Tibial nerve (tissue), 4 donors: ENCODE measurements at places on chromosomes 12 and 14. TPM values are rescaled to one million over a fixed set of nuclear protein-coding genes. Genes with fewer than 3 reads are reported as not detected.

GRCh38 chr12:69046920-69047319 lies 113.9 kb upstream of the CPM start:
- no peak for DNase-seq

DNA sequence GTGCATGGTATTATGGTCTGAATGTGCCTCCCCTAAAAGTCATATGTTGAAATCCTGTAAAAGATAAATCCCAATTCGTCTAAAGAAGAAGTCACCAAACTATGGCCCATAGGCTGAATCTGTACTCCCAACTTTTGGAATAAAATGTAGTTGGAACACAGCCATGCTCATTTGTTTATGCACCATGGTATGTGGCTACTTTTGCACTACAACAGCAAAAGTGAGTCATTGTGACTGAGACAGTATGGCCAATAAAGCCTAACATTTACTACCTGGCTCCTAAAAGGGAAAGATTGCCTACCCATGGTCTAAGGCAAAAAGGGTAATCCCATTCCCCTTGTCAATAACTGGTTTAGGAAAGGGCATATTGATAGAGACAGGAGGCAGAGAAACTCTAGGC lies 101.8 kb downstream of the LRIG3 start:
- no peak for DNase-seq

DNA sequence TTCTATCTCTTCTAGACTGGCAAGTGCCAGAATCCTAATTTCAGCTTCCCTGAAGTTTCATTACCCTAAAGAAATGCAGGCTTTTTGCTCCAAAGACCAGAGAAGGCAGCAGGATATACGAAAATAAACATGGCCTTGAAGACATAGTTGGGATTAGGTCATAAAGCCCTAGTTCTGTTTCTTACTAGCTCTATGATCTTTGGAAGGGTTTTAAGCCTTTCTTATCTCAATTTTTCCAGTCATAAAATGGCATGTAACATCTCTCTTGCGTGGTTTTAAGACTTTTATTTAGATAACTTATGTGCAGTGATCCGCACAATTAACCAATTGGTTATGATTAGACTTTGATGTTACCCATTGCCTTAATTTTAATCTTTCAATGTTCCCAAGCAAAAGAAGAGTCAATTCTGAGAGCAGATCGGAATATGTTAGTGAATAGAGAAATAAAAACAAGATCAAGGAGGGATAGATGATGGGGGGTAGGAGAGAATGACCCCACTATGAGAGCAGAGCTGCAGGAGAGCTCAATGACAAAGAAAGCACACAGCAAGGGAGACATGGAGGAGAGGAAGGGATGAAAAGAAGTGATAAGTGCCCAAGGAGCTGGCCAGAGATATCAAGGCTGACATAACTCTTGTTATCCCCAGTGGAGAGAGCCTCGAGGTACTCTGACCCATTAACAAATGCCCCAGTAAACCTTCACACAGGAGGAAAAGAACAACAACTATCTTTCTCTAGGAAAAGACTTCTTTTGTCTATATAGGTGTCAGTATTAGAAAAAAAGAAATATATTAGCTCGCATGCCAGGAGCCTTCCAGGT lies 53.0 kb upstream of the ANP32D start:
- no peak for DNase-seq

DNA sequence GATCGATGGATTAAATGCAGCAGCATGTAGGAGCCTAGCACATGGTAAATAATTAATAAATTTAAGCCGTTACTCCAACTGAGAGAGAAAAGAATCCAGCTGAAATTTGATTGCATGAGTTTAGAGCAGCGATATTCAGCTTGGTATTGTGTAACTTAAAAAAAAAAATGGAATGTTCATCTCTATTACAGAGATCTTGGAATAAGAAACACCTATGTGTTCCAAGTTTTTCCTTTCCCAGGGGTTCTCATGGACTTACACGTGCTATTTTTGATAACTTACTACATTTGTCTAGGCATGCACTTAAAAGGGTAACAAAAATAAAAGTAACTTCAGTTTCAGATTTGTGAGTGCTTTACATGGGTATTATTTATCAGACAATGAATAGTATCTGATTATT lies 122.8 kb downstream of the RASSF9 start:
- no peak for DNase-seq

The IL26 gene
- not detected for total RNA-seq

The KRT81 gene
- not detected for total RNA-seq
